ENCODE measurements at places on chromosomes 16 and 17.

- DNase-seq, result peak; percentile 36
Measured at GRCh38 chr17:42682722-42683403, 532 bp downstream of the CNTNAP1 start.

GRCh38 chr17:78416791-78417530 lies 38.5 kb downstream of the PGS1 start:
- DNase-seq, result no peak

- no peak for DNase-seq
Measured at GRCh38 chr16:83397601-83398291, 410.0 kb upstream of the HSBP1 start.

- DNase-seq, result no peak
Measured at GRCh38 chr17:63142836-63143235, 176.8 kb downstream of the TANC2 start.

DNA sequence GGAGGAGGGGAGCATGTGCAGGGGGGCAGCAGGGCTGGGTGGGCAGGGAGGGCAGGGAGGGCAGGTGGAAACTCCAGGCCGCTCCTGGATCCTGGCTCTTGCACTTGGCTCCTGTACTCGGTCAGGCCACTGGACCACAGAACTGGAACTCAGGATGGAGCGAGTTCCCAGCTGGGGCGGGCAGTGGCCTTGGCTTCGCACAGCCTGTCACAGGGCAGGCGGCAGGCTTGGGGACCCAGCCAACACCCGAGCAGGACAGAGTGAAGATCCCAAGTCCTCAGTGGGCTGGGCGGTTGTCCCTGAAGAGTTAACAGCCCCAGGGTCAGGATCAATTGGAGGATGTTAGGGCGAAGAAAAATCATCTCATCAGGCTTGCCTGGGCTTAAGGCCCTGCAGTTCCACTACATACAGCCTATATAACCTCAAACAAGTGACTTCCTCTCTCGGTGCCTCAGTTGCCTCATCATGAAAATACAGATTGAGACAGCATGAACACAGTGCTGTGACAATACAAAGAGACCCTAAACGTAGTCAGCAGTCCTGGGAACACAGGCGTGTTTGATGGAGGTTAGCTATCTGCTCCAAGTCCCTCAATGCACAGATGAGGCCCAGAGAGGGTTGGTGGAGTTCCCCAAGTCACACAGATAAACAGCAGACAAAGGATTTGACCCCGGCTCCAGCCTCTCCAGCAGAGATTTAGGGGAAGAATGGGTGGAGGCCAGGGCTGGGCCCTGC lies 21.9 kb downstream of the ZNF423 start:
- DNase-seq, result no peak

GRCh38 chr17:74943808-74944522 lies 8.3 kb downstream of the OTOP3 start:
- no peak for DNase-seq

DNA sequence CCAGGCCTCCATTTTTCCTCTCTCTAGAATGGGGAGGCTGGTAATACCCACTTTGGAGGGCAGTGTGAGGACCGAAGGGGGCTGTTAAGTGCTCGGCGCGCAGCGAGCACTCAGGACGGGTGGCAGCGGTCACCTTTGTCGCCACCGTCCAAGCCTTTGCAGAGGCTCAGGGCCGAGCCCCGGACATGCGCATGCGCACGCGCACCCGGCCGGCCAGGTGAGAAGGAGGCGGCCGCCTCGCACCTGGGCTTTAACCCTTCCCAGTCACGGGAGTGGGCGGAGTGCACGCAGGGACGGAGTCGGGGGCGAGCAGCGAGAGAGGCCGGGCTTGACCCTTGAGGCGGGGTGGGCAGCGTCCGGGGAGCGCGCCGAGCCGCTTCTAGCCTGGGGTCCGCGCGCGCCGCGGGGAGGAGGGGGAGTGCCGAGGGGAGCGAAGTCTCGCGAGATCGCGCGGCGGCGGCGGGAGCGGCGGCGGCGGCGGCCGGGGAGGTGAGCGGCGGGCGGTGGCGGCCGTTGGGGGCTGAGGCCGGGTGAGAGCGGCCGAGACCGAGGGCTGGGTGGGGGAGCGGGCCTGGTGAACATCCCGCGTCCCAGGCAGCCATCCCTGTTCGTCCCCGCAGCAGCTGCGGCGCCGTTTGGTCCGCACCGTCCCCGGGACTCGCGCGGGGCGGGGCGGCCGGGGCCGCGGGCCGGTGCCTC lies at the start of gene MRTFB:
Gene MRTFB (plus strand): TSS at position 443 of the 699 bp plus-strand sequence. CDS start 69,288 bp downstream, outside the sequence.
- DNase-seq, result peak; percentile 73

DNA sequence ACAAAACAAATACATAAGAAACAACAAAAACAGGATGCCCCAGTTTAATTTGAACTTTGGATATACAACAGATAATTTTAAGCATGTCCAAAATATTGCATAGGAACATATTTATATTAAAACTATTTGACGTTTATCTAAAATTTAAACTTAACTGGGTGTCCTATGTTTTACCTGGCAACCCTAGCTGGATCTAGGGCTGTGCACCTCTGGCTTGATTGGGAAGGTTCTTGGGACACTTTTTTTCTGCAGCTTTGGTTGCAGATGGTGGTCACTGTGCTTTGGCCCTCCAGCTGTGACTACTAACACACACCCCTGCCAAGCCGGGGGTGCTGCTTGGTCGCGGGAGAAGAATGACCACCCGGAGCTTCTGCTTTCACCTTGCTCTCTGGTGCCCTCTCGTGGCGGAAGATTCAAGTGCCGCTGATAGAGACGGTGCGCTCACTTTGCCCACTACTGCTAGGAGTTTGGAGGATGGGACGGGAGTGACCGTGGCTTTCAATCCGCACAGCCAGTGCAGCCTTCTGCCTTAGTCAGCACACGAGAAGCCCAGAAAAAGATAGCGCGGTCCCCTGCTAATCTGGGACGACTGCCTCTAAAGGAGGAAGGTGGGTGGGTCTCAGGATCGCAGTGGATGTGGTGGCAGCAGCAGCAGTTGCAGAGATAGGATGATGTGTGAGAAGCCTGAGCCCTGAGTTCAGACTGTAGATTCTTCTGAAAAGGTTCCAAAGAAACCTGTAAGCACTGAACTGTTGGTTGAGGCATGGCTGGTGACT lies 6.7 kb downstream of the SPACA3 start:
- DNase-seq, result peak; percentile 69

GRCh38 chr16:66521951-66522771 lies 27.8 kb downstream of the TK2 start:
- DNase-seq, result peak; percentile 97

GRCh38 chr17:18987230-18987610 lies 17.3 kb downstream of the FAM83G start:
- no peak for DNase-seq

- no peak for DNase-seq
Measured at GRCh38 chr16:71645450-71645849, 19.5 kb downstream of the MARVELD3 start.

GRCh38 chr16:58460219-58460610 lies 39.7 kb upstream of the NDRG4 start:
- no peak for DNase-seq

GRCh38 chr17:34654276-34654880 lies 75.0 kb downstream of the TMEM132E start:
- DNase-seq, result no peak

DNA sequence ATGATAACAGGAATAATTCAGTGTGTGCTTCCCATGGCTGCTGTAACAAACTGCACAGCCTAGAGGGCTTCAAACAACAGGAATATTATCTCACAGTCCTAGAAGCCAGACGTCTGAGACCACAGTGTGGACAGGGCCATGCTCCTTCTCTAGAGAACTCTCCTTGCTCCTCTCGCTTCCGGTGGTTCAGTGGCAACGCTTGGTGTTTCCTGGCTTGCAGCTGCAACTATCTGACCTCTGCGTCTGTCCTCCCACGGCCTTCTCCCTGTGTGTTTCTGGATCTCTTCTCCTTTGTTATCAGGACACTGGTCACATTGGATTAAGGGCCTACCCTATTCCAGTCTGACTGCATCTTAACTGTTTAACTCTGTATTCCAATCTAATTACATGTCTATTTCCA lies 414.3 kb downstream of the MAF start:
- no peak for DNase-seq

DNA sequence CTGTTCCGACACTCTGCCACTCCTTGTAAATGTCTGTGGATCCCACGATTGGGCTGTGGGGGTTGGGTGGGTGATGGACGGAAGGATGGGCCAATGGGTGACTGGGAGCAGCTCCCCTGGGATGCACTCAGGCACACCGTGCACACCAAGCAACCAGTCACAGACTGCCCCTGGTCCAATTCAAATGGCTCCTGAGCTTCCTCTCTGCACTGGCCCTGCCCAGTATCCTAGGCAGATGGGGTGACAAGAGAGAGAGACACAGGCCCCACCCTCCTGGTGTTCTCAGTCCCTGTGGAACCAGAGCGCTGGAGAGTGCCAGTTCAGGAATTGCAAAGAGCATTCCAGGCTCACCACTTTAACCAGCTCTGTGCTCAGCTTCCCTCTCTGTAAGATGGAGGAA lies 32.8 kb downstream of the BEAN1 start:
- DNase-seq, result no peak

All from stimulated activated CD4-positive, alpha-beta T cell treated with anti-CD3 and anti-CD28 coated beads, Interleukin-1b, Interleukin-23, amount 100 ng/mL, for 48 hours (primary cell).